Activated gamma-delta T cell treated with Interleukin-2 at 50 U/mL for 16 hours (primary cell): ENCODE measurements at places on chromosomes 3 and 15.

GRCh38 chr15:101067660-101068522 is 148.7 kb downstream of the LRRK1 start:
- DNase-seq, result no peak

GRCh38 chr3:15377961-15378791 is 45.8 kb upstream of the SH3BP5 start:
- DNase-seq, result peak; percentile 93

- no peak for DNase-seq
Measured at GRCh38 chr15:29134641-29135308, 134.8 kb downstream of the NSMCE3 start.

GRCh38 chr15:81882504-81882903 is 163.3 kb downstream of the MEX3B start:
- no peak for DNase-seq

GRCh38 chr3:177746337-177746933 is 549.2 kb upstream of the TBL1XR1 start:
- DNase-seq, result no peak

DNA sequence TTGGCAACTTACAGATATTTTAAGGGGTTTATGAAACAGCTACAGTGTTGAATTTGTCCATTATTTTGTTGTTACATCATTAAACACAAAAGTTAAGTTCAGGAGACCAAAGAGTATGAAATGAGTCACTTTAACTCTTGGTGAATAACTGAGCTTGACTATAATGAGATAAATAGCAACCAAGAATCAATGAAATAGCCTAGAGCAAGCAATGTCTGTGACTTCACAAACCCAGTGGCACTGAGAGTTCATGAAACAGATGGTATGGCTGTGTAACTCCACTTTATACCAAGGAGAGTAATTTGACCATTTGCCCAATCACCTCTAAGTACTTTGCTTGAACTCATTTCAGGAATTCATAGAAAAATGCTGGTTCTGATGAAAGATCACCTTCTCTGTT is 169.6 kb upstream of the GADL1 start:
- no peak for DNase-seq

DNA sequence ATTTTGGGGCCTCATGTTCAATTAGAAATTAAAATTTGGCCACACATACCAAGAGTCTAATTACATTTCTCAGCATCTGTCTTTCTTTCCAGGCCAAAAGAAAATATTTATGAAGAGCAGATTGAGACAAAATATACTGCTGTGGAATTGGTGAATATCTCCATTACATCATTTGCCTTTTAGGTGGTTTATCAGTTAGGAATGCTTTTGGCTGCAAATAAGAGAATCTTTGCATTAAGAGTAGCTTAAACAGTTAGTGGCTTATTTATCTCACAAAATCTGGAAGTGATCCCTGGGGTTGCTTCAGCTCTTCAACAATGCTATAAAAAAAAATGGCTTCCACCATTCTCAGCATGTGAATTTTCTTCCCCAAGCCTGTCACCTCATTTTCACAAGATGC is 308.7 kb downstream of the MAGI1 start:
- no peak for DNase-seq

- DNase-seq, result no peak
Measured at GRCh38 chr3:14397531-14397930, 4.9 kb upstream of the SLC6A6 start.

DNA sequence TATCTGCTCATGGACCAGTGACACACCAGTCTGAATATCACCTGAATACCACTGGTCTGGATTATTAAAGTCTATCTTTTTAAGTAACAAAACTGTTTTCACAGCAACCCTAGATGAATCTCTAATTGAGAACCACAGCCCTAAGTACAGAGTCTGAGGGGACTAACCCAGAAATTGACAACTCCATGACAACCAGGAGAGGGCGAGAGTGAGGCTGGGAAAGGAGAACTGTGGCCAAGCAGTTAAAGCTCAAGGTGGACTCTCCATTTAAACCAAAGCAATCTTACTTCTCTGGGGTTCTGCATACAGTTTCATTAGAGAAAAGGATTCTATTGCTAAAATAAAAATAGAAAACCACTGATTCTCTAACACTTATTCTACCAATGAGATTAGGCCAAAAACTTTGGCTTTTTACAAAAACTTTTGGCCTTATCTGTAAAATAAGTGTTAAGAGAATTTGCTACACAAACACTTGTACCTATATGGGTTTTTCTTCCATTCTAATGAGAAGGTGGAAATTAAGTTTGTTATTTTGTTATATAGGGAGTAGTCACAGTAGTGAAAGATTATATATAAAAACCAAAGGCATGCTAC is 11.4 kb downstream of the NEK10 start:
- peak; percentile 58 for DNase-seq

DNA sequence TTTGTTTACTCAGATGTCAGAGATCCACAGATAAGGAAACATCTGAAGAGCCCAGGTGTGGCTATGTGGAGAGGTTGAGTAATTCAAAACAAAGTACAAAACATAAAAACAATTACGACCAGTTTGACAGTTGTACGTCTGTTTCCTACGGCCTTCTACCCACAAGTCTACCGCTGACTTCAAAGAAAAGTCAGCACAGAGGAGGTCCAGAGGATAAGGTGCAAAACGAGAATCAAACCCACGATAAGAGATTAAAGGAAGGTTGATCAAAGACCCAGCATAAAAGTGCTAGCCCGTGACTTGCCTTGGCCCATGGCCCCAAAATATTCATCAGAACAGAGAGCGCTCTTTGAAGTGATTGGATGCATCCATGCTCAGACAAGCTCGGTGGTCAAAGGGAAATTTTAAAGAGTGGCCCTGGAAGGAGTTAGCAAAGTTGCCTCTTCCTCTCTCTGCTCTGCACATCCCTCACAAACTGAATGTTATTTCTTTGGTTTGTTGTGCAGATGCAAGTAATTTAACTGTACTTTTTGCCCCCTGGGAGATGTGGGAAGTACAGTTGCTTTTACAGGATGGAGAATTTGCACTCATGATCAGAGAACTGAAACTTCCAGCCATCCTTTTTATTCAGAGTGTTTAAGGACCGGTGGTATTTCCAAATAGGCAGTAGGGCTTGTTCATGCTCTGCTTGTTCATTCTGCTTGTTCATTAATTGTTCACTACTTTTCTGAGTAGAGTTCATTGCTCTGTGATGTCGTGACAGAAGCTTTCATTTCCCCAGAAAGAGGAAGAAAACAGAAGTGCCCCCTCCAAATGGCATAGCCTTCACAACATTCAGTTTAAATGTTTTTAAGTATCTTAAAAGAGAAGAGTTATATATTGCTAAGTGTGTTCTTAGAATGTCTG is 31.1 kb downstream of the MME start:
- DNase-seq, result peak; percentile 8

- DNase-seq, result no peak
Measured at GRCh38 chr3:56818156-56818985, 16.6 kb upstream of the ARHGEF3 start.

DNA sequence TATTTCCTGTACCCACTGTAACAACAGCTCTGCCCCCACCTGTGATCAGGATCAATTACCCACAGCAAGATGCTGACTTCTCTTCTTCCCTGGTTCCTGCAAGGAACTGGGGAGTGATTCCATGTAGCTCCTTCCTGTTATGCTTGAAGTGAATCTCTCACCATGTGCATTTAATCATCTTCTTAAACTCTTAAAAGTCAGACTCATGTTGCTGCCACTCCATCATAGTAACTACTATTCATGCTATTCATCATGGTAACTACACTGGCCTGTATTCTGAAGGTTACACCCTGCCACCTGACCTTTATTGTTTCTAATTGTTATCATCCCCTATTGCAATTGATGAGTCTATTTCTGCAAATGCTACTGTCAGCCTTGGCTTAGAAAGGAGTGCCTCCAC is 89.5 kb downstream of the SUCNR1 start:
- DNase-seq, result no peak

- no peak for DNase-seq
Measured at GRCh38 chr3:177124882-177125281, 72.4 kb downstream of the TBL1XR1 start.

GRCh38 chr15:64635499-64636495 is 139.6 kb downstream of the RBPMS2 start:
- no peak for DNase-seq

GRCh38 chr15:96327155-96327741 is 3.3 kb upstream of the NR2F2 start:
- DNase-seq, result no peak

GRCh38 chr3:33030246-33030645 is 66.7 kb downstream of the GLB1 start:
- DNase-seq, result no peak

GRCh38 chr3:187132666-187133065 is 6.6 kb downstream of the RPL39L start:
- DNase-seq, result no peak

DNA sequence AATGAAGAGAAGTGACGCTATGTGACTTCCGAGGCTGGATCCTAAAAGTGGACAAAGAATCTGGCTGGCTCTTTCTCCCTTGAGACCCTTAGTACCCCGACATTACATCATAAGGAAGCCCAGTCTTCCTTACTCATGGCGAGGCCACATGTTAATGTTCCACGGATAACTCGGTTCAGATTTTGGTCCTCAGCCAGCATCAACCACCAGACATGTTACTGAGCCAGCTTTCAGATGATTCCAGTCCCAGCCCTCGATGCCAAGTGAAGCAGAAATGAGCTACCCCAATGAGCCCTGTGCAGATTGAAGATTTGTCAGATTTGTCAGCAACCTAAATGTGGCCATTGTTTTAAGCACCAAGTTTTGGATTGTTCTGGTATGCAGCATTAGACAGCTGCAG is 46.6 kb downstream of the SLCO2A1 start:
- no peak for DNase-seq

- no peak for DNase-seq
Measured at GRCh38 chr15:62454567-62455172, 289.6 kb upstream of the C2CD4B start.

GRCh38 chr3:58473275-58473674 is 18.6 kb upstream of the KCTD6 start:
- DNase-seq, result no peak

DNA sequence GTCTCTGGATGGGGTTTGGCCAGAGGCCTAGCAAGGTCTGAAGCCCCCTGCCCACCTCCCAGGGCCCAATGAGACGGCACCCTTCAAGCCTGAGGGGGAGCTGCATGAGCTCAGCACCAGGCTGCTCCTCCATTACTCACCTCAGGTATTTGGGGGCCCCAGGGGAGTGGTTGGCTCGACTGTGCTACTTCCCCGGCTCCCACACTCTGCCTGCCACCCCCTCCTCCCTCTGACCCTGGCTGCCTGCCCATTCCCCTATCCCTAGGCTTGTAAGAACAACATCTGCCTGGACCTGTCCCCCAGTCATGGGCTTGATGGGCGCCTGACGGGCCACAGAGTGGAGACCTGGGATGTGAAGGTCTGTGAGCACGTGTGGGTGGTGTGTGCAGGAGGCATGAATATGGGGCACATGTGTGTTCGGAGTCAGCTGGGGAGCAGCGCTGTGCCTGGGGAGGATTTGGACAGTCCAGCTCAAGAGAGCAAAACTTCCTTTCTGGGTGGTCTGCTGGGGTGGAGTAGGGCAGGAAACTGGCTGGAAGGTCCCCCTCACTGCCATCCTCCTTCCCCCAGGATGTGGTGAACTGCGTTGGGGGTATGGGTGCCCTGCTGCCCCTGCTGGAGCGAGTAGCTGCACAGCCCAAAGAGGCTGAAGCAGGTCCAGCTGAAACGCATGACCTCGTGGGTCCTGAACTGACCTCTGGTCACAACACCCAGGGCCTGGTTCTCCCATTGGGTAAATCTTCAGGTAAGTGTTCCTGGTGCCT is 17.4 kb downstream of the NBEAL2 start:
- DNase-seq, result no peak

GRCh38 chr15:95816591-95816990 is 513.9 kb upstream of the NR2F2 start:
- DNase-seq, result no peak

DNA sequence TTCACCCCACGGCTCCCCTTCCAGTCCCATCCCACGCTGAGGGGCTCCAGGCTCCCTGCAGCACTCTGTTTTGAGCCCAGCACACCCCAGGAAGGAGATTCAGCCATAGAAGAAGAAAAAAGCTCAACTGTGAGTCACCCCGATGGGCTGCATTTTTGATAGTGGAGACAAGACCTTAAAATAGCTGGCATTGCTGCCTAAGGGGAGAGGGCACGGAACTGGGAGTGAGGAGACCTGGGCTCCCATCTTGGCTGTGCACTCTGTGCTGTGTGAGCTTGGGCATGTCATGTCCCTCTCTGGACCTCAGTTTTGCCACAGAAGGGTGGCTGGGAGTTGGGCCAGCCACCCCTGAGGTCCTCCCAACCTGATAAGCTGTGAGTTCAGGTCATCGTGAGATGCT is 57.2 kb upstream of the SMAD6 start:
- DNase-seq, result no peak

DNA sequence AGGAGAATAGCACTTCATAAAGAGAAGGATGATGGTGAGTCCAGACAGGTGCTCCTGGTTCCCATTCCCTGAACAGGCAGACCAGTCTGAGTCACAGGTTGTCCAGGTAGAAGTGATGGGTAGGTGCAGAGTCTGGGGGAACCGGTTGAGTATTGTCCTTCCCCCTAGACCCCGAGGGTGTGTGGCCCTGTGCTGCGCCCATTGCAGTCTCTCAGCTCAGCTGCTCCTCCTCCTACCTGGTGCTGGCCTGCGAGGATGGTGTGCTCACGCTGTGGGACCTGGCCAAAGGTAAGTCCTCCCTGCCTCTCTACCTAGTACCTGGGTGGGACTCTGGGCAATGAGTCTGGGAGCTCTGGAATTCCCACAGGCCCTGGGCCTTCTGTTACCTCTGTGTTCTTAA is 19.8 kb downstream of the MESP1 start:
- DNase-seq, result no peak

GRCh38 chr3:31094048-31094447 is 199.6 kb upstream of the GADL1 start:
- DNase-seq, result no peak

DNA sequence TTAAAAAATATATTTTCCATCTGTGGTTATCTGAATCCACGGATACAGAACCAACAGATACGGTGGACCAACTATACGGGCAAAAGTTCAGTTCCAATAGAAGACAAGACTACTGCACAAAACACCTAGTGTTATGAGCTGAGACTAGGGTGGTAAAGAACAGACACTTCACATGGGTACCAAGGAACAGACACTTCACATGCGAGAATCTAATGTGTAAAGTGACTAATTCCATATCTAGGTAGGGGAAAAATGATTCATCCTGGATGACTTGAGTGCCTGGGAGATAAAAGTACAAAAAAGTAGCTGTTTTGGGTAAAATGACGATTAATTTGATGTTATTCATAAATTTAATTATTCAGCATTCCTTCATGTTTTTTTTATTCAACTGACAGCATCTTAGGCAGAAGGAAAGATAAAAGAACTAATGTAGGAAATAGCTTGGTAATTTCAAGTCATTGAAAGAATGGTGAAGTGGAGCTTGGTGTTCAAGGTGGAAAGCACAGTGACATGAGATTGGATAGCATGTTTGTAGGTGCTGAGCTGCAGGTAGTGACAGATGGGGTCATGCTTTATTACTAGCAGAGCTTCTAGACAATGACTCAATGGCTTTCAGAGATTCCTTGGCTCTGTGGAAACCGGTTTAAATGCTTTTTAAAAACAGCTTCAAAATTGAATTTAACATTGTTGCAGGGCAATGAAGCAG is 5.2 kb downstream of the CD200 start:
- no peak for DNase-seq
